ENCODE measurements at places on chromosomes 16 and 17.

GRCh38 chr16:56424791-56425438 is 430 bp downstream of the AMFR start:
- DNase-seq, result peak; percentile 46

- DNase-seq, result no peak
Measured at GRCh38 chr16:87966685-87967185, 15.5 kb downstream of the BANP start.

GRCh38 chr17:77322514-77323412 is 182.0 kb downstream of the SEC14L1 start:
- no peak for DNase-seq

DNA sequence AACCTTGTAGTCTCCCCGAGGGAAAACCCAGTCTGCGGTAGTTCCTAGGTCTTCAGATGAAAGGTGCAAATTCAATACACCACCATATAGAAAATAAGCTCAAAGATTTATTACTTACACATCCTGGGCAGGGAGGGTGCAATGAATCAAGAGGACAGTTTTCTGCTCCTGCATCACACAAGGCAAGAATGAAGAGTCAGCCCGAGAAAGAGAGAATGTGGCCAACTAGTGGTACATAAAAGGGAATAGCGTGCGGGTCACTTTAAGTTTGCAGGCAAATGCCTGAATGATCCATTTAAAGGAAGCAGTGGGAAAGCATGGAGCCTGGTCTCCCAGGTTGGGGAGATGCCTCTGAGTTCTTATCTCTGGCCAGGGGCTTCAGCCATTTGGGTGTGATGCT is 403.4 kb downstream of the GRIN2A start:
- DNase-seq, result no peak

GRCh38 chr17:75091855-75092327 is 4.1 kb downstream of the SLC16A5 start:
- DNase-seq, result no peak

Measured in activated CD8-positive, alpha-beta memory T cell treated with anti-CD3 and anti-CD28 coated beads, Interleukin-2, amount 10 ng/mL, durations not matched to agents 7 days and 5 days (primary cell).